ENCODE measurements at places on chromosomes 13 and 19.

DNA sequence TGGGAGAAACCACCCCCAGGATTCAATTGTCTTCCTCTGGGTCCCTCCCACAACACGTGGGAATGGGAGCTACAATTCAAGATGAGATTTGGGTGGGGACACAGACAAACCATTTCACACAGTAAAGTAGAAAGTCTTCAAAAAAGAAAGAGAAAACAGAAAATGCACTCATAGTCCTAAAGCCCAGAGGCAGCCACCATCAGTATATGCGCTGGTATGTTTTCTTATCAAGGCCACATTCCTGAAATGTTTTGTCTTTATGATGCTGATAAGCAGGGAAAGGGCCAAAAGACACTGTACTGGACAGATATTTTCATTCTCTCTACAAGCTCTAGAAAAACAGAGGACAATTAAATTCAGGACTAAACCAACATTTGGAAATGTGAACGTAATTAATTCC, 375.8 kb upstream of the TSHZ3 start:
- no peak for DNase-seq

- DNase-seq: peak; percentile 96
These were observed at the start of gene ZNF563 for GRCh38 chr19:12333162-12334159. Gene ZNF563 (minus strand): TSS chr19:12333633. CDS start chr19:12333482, 151 bp downstream.

GRCh38 chr19:11137542-11138384, 17.8 kb downstream of the SPC24 start:
- DNase-seq: peak; percentile 6

DNA sequence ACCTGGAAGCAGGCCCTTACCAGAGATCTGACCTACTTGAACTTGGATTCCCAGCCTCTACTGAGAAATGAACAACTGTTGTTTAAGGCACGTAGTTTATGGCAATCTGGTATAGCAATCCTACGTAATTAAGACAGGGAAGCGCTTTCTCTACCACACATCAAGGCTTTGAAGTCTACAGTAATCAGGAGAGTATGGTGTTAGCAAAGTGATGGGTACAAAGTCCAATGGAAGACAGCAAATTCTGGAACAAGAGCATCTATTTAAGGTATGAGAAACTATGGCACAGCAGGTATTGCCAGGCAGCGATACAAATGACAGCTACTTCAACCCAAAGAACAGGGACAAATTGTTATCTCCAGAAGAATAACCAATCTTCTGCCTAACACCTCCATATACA, 3.1 kb downstream of the ZNF563 start:
- DNase-seq: no peak

- DNase-seq: no peak
These were observed 13.1 kb downstream of the TSSK6 start for GRCh38 chr19:19502281-19502680.

DNA sequence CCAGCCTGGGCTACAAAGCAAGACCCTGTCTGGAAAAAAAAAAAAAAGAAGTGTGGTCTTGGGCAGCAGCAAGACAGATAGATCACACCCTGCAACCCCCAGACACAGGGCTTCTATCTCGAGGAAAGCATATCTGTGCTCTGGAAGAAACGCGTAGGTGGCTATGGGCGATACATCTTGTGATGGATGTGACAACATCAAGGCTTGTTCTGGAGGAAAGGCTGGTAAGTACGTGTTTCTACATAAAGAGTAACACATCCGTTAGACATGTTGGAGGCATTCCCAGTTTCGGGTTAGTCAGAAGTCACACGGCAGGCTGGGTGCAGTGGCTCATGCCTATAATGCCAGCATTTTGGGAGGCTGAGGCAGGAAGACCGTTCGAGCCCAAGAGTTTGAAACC, 6.6 kb upstream of the DHDH start:
- no peak for DNase-seq

DNA sequence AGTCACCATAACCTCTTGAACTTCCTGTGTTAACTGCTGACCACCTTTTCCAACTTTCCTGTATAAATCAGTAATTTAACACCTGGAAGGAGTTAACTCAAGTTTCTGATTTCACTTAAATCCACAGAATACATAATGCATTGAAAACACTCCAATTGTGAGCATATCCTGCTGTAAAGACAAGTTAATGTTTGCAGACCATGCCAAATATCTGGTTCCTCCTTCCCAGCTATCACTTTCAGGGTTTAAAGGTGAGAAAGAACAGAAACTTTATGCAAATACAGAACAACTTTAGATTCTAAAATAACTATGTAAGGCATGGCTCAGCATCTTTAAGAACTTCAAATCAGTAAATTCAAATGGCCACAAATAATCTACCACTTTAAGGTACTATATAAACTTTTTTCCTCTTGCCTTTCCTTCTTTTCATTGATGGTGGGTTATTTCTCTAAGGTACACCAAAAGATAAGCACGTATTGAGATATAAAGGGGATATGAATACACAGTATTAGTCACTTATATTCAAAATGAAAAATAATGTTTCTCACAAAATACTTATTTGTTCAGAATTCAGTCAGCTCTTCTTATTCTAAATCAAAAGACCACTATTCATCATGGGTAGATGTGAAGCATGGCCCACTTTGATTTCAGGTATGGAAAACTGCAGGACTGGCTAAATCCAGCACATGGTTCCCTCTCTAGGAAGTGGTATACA, 6.6 kb upstream of the TPTE2 start:
- DNase-seq: no peak

GRCh38 chr13:24272452-24273161, 36.8 kb upstream of the C1QTNF9 start:
- no peak for DNase-seq

GRCh38 chr13:108527844-108528243, 101.6 kb upstream of the MYO16 start:
- no peak for DNase-seq

DNA sequence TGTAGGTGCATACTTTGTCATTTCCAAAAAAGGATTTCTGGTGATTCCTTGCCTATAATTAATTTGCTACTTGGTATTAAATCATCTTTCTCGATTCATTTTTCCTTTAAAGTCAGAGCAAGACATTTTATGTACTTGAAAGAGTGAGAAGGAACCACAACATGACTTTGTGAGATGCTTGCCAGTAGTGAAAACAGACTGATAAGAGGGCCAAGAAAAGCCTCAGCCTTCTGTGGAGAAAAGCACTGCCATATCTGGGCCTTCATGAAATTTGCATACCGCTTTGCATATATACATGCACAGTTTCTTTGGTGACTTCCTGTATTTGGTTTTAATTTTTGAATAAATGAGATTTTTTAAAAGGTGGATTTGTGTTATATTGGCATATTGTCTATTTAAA, 128.4 kb downstream of the CDK8 start:
- no peak for DNase-seq

GRCh38 chr13:29892151-29892550, 41.7 kb upstream of the UBL3 start:
- no peak for DNase-seq

DNA sequence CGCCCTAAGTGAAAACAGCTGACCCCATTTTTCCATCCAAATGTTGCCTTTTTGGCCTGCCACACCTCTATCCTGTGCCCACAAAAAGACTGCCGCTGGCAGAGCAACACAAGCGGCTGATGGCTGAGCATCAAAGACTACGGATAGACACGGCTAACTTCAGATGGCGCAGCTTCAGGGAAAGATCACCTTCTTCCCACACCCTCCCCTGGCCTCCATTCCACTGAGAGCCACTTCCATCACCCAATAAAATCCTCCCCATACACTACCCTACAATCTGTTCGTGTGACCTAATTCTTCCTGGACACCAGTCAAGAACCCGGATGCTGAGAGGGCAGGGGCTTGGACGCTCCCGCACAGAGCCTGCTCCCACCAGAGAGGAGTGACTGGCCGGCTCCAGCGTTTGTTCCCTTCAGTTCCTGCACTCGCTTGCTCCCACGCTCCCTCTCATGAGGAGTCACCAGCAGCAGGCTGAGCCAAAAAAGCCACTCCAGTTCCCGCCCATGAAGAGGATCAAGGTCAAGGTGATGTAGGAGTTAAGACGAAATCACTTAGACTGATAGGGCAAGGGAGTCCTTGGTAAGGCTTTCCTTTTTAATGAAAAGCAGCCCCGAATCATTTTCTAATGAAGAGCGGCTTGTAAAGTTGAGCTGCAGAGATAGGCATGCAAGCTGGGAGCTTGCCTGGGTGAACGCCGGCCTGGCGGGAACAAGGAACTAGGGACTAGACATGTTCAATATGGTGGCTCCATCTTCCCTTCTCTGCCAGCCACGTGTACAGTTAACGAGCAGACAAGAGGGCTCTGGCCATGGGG, 35.7 kb downstream of the TSKS start:
- DNase-seq: no peak

DNA sequence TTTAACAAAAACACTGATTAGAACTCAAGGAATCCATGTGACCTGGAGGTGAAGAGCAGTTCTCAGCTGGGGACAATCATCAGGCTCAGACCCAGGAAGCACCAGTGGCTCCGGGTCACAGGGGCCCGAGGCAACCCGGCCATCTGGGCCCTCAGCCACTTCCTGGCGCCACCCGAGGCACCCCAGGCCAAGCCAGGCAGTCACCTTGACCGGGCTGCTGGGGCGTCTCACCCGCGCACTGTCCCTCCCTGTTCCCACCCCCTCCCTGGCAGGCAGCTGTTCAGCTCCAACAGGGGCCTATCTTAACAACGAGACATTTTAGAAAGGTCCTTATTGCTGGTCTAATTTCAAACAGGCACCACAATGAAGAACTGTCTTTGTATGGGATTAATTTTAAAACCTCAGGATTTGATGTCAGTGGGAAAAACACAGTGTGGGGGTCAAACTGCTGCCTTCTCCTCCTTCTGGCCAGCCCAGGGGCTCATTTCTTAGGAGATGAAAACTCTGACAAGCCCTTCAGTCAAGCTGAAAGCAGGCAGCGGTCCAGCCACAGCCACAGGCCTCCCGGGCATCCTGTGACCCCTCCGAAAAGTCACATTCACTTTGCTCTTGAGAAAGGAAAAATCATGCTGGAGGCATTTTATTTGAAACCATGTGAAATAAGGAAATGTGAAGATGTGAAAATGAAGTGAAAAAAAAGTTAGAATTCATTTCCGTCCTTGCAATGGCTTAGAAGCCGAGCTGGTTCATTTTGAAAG, 83.3 kb downstream of the KCTD15 start:
- no peak for DNase-seq

GRCh38 chr19:508204-509150, 1.2 kb downstream of the TPGS1 start:
- no peak for DNase-seq

- DNase-seq: no peak
These were observed 265.3 kb downstream of the NALCN start for GRCh38 chr13:101150998-101151397.

- DNase-seq: no peak
These were observed 133.6 kb downstream of the KDM4B start for GRCh38 chr19:5102520-5102919.

DNA sequence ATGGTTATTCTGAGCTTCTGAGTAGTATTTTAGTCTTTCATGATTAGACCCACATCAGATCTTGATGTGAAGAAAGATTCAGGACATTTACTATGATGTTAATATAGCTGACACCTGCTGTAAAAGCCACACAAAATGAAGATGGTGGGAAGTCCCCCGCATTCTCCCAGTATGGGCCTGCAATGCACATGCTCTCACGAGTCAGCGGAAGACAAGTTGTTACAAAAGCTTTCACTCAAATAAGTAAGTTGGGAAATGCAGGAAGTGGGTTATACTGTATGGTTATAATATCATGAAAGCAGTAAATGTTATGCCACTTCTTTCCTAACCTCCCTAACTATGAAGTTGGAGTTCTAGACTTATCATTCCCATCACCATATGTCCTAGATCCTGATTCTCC, 171.9 kb downstream of the KLF5 start:
- no peak for DNase-seq

DNA sequence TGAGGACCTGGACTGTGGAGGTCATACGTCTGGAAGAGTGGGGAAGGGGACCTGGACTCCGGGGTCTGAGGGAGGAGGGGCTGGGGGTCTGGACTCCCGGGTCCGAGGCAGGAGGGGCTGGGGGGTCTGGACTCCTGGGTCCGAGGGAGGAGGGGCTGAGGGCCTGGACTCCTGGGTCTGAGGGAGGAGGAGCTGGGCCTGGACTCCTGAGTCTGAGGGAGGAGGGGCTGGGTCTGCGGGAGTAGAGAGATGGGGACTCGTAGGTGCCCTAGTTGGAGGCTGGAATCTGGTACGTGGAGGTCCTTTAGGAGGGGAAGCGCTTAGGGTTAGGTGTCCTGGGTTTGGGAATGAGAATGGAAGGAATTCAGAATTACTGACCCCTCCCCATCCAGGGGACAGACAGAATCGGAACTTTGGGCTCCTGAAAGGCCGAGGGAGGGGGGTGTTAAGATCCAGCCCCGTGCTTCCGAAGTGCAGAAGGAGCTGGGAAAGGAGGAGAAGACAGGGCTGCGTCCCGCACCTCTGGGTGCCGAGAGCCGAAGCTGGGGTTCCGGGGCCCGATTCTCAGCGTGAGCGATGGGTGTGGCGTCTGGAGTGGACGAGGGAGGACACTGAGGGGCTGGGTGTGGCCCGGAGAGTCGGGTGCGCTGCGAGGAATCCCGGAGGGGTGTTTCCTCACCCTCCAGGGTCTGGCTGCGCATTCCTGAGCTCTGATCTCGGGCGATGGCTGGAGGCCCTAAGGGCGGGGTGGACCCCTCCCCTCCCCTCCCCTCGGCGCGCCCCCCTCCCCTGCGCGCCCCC, 608 bp downstream of the MYADM start:
- no peak for DNase-seq

DNA sequence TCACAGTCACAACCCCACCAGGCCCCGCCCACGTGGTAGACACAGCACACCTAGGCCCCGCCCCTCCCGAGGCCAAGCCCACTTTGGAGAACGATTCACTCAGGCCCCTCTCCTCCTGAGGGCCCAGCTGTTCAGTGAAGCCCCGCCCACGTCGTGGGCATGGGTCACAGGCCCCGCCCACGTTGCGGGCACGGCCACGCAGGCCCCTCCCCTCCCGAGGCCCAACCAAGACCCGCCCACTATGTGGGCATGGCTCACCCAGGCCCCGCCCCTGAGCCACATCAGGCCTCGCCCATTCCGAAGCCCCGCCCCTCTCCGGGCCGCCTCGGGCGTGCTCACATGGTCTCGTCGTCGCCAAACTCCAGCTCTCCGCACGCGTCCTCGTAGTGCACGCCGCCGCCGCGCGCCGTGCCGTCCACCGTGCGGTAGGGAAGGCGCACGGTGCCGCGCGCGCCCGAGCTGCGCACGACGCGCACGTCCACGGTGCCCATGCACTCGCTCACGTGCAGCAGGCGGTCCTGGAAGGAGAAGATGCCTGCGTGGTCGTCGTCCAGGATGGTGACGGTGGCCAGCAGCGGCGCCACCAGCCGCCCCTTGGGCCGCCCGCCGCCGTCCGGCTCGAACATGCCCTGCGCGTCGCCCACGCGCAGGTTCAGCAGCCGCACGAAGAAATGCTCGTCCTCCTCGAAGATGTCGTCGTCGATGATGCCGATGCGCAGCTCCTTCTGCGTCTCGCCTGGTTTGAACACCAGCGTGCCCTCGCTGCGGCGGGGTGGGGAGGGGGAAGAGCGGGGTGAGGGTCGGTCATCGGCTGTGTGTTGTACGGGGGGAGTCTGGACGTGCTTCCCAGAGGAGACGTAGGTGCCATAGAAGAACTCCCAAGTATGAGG, 24.0 kb downstream of the SLC8A2 start:
- DNase-seq: no peak
